ENCODE measurements at places on chromosomes 3 and 15.

DNA sequence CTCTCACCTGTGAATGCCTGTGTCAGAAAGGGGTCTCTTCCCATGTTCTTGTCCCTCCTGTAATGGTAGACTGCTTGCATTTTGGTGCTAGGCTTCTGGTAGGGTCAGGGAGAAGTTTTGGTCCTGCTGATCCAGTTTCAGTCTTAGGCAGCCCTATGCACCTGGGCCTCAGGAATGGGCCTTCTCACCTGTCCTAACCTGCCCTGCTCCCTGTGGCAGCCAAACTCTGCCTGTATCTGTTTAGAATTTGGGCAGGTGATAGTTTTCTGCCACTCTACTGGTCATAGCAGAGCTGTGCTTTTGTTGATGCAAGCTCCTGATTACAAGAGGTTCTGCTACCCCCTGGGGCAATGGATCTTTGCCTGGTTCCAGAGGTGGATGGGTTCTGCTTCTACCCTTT lies 118.7 kb downstream of the PLCL2 start:
- no peak for DNase-seq

DNA sequence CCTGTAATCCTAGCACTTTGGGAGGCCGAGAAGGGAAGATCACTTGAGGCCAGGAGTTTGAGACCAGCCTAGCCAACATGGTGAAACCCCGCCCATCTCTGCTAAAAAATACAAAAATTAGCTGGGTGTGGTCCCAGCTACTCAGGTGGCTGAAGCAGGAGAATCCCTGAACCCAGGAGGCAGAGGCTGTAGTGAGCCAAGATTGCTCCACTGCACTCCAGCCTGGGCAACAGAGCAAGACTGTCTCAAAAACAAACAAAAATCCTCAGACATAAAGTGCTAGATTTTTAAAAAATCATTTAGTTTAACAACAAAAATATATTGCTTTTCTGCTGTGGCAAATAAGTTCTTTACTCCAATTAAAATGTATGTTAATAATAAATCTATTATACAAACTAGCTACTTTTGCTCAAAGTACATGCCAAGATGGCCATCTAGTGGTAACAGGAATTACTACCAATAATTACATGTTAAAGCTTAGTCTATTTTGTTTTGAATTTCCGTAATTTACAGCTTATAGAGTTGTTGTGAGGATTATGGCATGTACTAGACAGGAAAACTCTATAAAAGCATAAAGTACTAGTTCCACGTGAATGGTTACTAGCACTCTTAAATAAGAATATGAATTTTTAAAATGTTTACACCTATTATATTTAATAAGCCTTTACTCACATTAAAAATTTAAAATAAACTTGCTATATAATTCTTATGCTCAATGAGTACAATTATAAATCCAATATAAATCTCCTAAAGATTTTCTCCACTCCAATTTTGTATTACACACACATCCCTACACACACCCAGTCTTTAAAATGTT lies 39.0 kb downstream of the GABPB1 start:
- no peak for DNase-seq

DNA sequence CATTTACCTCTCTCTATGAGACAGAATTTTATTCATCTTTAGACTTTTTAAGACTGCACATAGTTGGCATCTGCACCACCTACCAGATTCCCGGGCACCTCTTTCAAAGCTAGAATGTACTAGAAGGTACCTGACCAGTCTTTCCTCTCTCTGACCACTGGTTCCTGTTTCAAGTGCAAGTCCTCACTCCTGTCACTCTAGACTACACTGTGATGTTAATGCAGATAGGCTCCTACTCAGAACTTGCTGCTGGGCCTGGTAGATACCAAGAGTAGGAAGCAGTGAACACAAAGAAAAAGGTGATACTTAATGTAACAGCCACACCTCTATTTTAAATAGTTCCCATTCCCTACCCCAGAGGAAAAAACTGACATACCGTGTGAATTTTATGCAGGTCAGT lies 8.1 kb upstream of the TCAIM start:
- no peak for DNase-seq

DNA sequence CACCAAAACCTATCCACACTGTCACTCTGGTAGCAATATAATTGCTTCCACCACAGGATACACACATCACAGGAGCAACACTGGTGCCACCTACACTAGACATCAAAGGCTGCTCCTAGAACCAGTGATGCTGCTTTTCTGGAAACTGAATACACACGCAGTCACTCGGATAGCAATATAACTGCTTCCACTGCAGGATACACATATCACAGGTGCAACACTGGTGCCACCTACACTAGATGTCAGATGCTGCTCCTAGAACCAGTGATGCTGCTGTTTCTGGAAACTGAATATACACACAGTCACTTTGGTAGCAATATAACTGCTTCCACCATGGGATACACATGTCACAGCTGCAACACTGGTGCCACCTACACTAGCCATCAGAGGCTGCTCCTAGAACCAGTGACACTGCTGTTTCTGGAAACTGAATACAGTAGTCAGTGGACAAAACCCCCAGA lies 6.9 kb upstream of the TNFSF10 start:
- DNase-seq: no peak

GRCh38 chr3:47413751-47414150 lies 32.9 kb downstream of the PTPN23 start:
- DNase-seq: no peak

DNA sequence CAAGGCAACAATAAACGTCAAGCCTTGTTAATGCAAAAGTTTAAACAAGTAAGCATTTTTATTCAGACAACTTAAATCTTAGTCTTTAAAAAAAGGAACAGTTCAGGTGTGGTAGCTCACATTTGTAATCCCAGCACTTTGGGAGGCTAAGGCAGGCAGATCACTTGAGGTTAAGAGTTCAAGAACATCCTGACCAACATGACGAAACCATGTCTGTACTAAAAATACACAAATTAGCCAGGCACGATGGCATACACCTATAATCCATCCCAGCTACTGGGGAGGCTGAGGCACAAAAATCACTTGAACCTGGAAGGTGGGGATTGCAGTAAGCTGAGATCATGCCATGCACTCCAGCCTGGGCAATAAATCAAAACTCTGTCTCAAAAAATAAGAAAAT lies 19.9 kb downstream of the ZBTB20 start:
- DNase-seq: no peak

- DNase-seq: no peak
Observed at GRCh38 chr3:23836536-23837230, 30.9 kb downstream of the UBE2E1 start.

GRCh38 chr3:105347625-105348302 lies 18.9 kb upstream of the ALCAM start:
- DNase-seq: no peak

GRCh38 chr15:97691078-97691477 lies 269.4 kb upstream of the ARRDC4 start:
- DNase-seq: no peak

- no peak for DNase-seq
Observed at GRCh38 chr3:183253528-183254486, 754 bp downstream of the B3GNT5 start.

DNA sequence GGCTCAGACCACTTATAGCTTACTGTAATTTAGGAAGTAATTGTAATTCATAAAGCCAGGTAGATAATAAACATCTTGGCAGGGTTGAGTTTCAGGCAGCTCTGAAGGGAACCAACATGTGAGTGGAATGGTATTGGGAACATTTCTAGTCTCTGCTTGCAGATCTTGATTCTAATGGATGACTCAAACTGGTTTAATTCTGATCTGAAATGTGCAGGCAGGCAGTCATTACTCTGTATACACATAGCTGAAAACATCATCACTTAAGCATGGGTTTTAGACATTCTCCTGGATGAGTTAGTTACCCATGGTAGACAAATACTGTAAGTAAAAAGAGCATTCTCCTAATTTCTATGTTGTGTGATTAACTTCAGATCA lies 317.0 kb upstream of the TPRG1 start:
- DNase-seq: no peak

DNA sequence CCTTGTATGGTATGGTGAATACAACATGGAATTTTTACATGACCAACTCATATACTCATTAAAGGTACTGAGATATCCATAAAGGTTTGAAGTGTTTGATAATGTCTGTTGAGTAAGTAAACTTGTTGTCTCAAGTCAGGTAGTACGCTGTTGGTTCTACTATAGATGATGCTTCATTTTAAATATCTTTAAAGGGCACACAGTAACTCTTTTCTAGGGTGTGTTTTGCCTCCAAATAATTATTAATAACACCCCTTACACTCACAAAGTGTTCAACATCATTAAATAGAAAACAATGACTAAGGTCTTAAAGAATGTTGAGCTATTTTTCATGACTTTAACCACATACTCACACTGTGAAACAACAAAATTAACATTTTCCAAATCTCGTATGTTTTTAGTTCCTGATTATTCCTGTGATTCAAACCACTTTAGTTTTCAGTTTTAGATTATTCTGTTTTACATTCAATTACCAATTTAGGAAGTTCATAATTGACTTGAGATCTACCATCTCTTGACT lies 220.0 kb upstream of the NANOGP8 start:
- DNase-seq: no peak

DNA sequence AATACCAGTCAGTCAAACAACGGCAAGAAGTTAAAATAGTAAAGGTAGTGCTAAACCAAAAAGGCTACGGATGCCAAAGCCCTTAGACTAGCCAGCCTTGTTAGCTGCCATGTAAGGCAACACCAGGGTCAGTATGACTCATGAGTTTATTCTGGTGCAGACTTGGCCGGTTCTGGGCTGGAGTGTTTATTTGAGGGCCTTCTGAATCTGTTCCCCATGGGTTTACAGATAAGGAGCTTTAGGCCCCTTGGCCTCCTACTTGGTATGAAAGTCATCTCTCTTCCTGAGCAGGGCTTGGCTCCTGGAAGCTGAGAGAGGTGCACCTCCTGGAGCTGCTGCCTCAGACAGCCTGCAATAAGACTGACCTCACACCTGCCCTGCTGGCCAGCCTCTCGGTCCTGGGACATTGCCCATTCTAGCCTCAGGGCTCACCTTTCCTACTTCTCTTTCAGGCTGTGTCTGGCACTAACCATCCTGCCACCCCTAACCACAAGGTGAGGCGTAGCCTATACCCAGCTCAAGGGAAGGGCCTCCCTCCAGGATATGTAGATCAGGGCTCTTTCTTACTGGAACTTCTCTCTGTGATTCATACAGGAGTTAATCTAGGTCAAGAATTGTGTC lies 10.4 kb upstream of the RTP1 start:
- no peak for DNase-seq

GRCh38 chr15:36753173-36753572 lies 173.7 kb downstream of the CDIN1 start:
- DNase-seq: no peak

DNA sequence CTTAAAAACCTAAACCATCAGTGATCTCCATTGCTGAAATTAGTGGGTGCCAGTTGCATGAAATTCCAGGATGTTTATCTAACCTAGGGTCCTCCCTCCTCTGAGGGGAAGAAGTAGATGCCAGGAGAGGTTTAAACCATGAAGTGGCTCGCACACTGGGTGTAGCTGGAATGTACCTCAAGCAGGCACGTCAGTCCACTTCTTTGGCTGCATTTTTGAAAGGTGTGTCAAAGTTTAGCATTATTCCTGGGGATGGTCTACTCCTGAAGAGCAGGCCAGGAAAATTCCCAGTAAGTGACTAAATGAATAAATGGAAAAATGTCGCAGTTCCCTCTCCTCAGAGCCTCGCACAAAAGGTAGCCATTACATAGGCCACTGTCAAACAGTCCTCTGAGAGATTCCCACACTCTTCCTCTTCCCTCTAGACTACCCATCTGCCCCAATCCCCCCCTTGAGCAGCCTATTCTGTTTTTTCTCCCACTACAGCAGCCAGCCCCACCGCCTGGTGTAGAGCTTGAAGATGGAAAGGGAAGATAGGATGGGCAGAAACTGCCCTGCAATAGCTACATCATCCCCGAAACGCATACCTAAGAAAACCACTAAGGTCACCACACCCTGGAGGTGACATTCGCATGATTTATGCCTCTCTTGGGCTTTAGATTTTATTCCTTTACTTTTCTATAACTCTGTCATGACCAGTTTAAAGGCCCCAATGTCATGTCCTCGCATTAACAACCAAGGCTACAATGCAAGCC lies 655 bp upstream of the TMOD3 start:
- no peak for DNase-seq

GRCh38 chr3:126433105-126433430 lies 38.4 kb downstream of the CFAP100 start:
- no peak for DNase-seq

DNA sequence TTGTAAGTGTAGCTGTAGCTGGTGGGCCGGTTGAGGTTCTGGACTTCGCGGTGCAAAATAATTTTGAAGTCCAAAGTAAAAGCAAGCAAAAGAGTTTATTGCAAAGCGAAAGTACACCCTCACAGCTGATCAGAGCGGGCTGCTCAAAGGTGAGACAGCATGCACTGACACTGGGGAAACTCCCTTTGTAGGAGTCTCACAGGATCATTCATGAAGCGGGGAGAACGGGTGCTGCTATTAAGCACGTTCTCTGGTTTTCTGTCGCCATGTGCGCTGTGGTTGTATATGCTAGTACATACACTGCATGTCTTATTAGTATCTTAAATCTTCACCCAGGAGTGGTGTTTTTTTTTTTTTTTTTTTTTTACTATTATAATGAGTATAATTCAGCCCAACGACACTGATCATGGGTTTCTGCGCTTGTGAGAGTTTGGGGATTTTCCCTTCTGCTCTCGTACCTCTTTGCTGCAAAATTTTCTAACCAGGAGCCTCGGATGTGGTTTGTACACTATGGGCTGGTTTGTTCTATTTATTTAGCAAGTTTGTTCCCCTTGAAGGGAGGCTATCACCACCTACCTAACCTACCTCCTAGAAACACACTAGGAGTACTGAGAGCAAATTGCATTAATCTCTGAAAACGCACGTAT lies 1.4 kb upstream of the AP4E1 start:
- peak; percentile 71 for DNase-seq

DNA sequence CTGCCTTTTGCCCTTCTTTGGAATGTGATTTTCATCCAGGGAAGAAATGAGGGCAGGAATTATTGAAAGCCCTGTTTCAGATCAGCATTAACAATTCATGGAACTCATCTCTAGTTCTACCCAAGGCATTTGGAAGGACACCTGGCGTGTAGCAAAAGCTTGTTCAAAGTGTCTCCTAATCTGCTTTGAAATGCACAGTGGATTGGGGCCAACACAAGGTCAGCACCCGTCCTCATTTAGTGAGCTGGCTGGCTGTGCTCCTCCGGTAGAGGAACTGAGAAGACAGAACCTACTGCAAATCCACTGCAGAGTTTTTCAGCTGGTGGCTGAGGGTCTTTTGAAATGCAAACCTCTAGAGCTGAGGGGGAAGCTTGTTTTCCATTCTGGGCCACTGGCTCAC lies 141.6 kb upstream of the STT3B start:
- no peak for DNase-seq

- no peak for DNase-seq
Observed at GRCh38 chr3:137770066-137770834, 6.1 kb downstream of the SOX14 start.

GRCh38 chr3:126036056-126036549 lies 47.8 kb downstream of the SLC41A3 start:
- no peak for DNase-seq

- no peak for DNase-seq
Observed at GRCh38 chr3:141287326-141287725, 55.7 kb downstream of the PXYLP1 start.
